ENCODE measurements at places on chromosomes 1 and 21.

- no peak for DNase-seq
Observed at GRCh38 chr1:47003896-47004403, 19.5 kb upstream of the CYP4X1 start.

DNA sequence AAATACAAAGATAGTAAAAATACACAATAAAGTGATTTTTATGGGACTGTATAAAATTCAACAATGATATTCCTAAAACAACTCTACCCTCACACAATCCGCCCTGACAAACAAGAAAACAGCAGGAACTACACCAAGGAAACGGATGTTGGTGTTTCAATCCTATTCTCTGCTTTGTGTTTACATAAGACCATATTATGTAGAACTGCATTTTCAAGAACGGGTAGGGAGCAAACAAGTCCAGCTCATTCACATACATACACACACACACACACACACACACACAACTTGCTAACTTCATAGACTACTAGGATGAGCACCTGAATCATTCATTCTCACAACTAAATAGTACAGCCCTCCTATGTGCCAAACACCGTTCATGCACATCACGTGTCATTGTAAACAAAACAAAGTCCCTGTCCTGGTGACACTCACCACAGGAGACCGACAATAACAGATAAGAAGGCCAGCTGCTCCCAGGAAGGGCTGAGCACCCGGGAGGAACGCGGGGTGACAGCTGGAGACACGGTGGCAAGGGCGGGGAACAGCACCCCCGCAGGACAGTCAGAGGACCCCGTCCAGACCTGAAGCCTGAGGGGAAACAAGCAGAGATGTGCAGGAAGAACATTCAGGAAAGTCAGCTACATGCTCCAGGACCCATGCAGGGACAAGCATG, 43.0 kb downstream of the NPHP4 start:
- DNase-seq: no peak

- DNase-seq: no peak
Observed at GRCh38 chr1:68347415-68347814, 102.3 kb downstream of the RPE65 start.

DNA sequence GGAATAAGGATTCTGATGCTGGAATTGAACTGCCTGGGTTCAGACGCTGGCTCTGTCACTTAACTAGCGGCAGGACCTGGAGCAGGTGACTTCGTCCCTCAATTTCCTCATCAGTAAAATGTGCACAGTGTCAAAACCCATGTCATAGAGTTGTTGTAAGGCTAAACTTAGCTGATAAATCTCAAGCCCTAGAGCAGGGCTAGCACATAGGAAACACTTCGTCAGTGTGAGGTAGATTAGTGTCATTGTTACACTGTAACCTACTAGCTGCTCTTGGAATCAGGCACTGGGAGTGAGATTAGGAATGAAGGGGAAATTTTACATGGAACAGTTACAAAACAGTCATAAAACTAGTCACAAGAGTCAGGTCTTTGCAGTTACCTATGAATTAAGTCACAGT, 56.1 kb upstream of the ANGPTL1 start:
- no peak for DNase-seq

Data from HTR-8/SVneo (cell line).